Tibial nerve (tissue), 4 donors: ENCODE measurements at places on chromosomes 6 and 20. TPM values are rescaled to one million over a fixed set of nuclear protein-coding genes. Genes with fewer than 3 reads are reported as not detected.

Gene TRIM15
- total RNA-seq, result not detected

Gene UNC5CL
- total RNA-seq, result 0.90 TPM

Gene ULBP2
- 0.22 TPM for total RNA-seq

Gene PTK6
- not detected for total RNA-seq

Gene GHRH
- not detected for total RNA-seq

Gene BNIP5
- total RNA-seq, result not detected

Gene MRPS10
- total RNA-seq, result 24.7 TPM

Gene TNF
- total RNA-seq, result not detected

Gene HLA-DRB1
- total RNA-seq, result 94.8 TPM

Gene GDAP1L1
- total RNA-seq, result not detected

Gene PFDN6
- 18.0 TPM for total RNA-seq

GRCh38 chr6:114389111-114389510 is 46.3 kb upstream of the HS3ST5 start:
- no peaks in the 10 kb centered on the region for H3K36me3 ChIP-seq
- no peaks in the 10 kb centered on the region for H3K4me1 ChIP-seq
- no peak overlapping the region for H3K4me3 ChIP-seq

- peaks cover 26% of the 10 kb centered on the region for H3K4me1 ChIP-seq
- no peaks in the 10 kb centered on the region for H3K27me3 ChIP-seq
- H3K36me3 ChIP-seq, result peaks cover 45% of the 10 kb centered on the region
- peak overlapping the region; percentile 52 for H3K27ac ChIP-seq
- no peak for DNase-seq
These were observed 71.0 kb downstream of the SSR1 start for GRCh38 chr6:7241709-7242645.

GRCh38 chr6:164795056-164795815 is 514.2 kb downstream of the C6orf118 start:
- no peak overlapping the region for H3K4me3 ChIP-seq
- no peaks in the 10 kb centered on the region for H3K4me1 ChIP-seq
- no peaks in the 10 kb centered on the region for H3K36me3 ChIP-seq
- no peak for DNase-seq
- no peak overlapping the region for H3K27ac ChIP-seq
- no peaks in the 10 kb centered on the region for H3K27me3 ChIP-seq

GRCh38 chr20:45685896-45686295 is 15.9 kb upstream of the WFDC11 start:
- H3K4me1 ChIP-seq, result no peaks in the 10 kb centered on the region
- H3K4me3 ChIP-seq, result no peak overlapping the region
- H3K27me3 ChIP-seq, result no peaks in the 10 kb centered on the region
- no peak overlapping the region for H3K27ac ChIP-seq
- DNase-seq, result no peak

DNA sequence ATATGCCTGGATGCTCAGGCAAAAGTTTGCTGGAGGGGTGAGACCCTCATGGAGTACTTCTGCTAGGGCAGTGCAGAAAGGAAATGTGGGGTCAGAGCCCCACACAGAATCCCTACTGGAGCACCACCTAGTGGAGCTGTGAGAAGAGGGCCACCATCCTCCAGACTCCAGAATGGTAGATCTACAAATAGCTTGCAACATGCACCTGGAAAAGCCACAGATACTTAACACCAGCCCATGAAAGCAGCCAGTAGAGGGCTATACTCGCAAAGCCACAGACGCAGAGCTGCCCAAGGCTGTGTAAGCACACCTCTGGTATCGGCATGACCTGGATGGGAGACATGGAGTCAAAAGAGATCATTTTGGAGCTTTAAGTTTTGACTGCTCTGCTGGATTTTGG is 60.7 kb upstream of the GJE1 start:
- DNase-seq, result no peak
- no peaks in the 10 kb centered on the region for H3K27me3 ChIP-seq
- no peaks in the 10 kb centered on the region for H3K36me3 ChIP-seq

GRCh38 chr20:17971300-17972013 is 2.6 kb downstream of the MGME1 start:
- DNase-seq, result no peak
- peaks cover 10% of the 10 kb centered on the region for H3K36me3 ChIP-seq
- no peak overlapping the region for H3K4me3 ChIP-seq

GRCh38 chr6:7165890-7166267 is 58.1 kb downstream of the RREB1 start:
- no peak for DNase-seq
- no peaks in the 10 kb centered on the region for H3K36me3 ChIP-seq
- peak overlapping the region; percentile 75 for H3K27ac ChIP-seq
- H3K4me3 ChIP-seq, result no peak overlapping the region
- no peaks in the 10 kb centered on the region for H3K27me3 ChIP-seq

DNA sequence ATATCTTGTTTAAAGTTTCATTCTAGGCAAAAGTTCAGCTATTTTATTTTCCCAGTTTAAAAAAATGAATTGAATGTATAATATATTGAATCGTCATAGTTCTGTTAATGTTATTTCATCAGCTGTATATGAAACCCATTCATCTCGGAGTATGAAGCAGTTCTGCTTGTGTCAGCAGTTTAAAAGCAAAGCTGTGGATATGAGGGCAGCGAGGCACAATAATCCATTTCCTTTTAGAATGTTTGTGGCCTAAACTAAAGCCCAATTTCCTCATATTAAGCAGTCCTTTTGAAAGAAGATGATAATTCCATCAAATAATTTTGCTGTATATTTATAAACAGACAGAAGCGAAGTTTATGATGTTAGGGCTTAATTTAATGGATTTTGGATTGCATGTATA is 300.1 kb downstream of the SAMD5 start:
- H3K4me3 ChIP-seq, result no peak overlapping the region
- no peak for DNase-seq
- no peaks in the 10 kb centered on the region for H3K4me1 ChIP-seq
- H3K36me3 ChIP-seq, result no peaks in the 10 kb centered on the region

GRCh38 chr20:53865901-53866793 is 204.2 kb downstream of the BCAS1 start:
- H3K4me3 ChIP-seq, result peak overlapping the region; percentile 36
- peaks cover 42% of the 10 kb centered on the region for H3K4me1 ChIP-seq
- peak overlapping the region; percentile 81 for H3K27ac ChIP-seq
- no peaks in the 10 kb centered on the region for H3K36me3 ChIP-seq

DNA sequence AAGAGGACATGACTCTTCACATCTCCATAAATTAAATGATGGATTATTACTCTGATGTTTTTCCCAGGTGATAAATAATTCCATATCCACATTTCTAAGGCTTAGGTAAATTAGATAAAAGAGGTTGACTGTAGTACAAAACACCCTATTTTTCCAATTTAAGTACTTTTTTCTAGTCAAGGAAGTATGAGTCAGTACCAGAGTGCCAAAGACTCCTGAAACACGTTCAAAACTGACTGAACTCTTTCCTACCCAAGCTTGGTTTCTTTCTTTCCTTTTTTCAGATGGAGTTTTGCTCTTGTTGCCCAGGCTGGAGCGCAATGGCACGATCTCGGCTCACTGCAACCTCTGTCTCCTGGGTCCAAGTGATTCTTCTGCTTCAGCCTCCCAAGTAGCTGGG is 85.0 kb downstream of the DOK5 start:
- no peaks in the 10 kb centered on the region for H3K4me1 ChIP-seq
- no peak overlapping the region for H3K4me3 ChIP-seq
- H3K27ac ChIP-seq, result no peak overlapping the region
- DNase-seq, result no peak
- no peaks in the 10 kb centered on the region for H3K36me3 ChIP-seq

- DNase-seq, result no peak
- no peaks in the 10 kb centered on the region for H3K36me3 ChIP-seq
- H3K4me1 ChIP-seq, result no peaks in the 10 kb centered on the region
- no peak overlapping the region for H3K27ac ChIP-seq
These were observed 69.9 kb downstream of the SGK1 start for GRCh38 chr6:134247844-134248580.

- no peaks in the 10 kb centered on the region for H3K4me1 ChIP-seq
- no peaks in the 10 kb centered on the region for H3K36me3 ChIP-seq
- no peak overlapping the region for H3K4me3 ChIP-seq
- DNase-seq, result no peak
- H3K27me3 ChIP-seq, result no peaks in the 10 kb centered on the region
These were observed 15.1 kb upstream of the EDN1 start for GRCh38 chr6:12275107-12275506.

DNA sequence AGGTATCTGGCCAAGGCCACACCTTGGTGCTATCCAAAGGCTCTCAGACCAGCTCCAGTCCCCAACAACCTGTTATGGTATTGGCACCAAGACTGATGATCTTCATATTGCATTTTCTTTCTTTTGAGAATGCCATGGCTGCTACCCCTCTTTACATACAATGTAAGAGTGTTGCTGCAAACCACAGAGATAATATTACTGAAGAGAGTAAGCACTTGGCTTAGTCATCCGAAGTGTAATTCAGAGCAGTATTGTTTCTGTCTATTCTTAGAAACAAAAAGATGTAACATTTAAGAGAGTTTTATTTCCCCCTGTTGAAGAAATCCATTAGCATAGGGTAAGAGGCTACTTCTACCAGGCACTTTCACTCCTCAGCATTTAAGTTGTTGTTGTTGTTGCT is 212.5 kb downstream of the C6orf118 start:
- no peak for DNase-seq
- H3K4me3 ChIP-seq, result no peak overlapping the region
- no peaks in the 10 kb centered on the region for H3K4me1 ChIP-seq
- no peak overlapping the region for H3K27ac ChIP-seq
- no peaks in the 10 kb centered on the region for H3K36me3 ChIP-seq
- H3K27me3 ChIP-seq, result no peaks in the 10 kb centered on the region

DNA sequence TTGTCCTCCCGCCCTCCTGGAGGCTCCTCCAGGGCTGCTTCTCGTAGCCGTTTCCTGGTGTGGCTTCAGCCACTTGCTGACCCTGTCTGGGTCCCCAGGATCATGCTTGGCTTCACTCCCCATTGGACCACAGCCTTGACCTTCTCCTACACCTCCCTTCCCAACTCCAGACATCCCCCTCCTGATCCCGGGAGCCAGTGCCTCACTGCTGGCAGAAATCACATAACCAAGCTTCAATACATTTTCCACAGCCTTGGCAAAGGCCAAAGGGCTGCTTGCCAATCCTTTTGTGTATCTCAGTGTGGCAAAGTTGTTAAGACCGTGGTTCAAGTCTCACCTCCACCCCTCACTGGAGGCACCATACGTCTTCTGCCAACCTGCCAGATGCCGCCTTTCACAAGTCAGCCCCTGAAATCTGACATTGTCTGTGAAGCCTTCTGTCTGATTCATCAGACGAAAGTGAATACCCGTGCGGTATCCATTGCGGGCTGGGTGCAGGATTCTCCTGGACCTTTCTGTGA is 60.1 kb downstream of the PHACTR3 start:
- DNase-seq, result no peak
- H3K4me1 ChIP-seq, result no peaks in the 10 kb centered on the region
- no peak overlapping the region for H3K4me3 ChIP-seq

DNA sequence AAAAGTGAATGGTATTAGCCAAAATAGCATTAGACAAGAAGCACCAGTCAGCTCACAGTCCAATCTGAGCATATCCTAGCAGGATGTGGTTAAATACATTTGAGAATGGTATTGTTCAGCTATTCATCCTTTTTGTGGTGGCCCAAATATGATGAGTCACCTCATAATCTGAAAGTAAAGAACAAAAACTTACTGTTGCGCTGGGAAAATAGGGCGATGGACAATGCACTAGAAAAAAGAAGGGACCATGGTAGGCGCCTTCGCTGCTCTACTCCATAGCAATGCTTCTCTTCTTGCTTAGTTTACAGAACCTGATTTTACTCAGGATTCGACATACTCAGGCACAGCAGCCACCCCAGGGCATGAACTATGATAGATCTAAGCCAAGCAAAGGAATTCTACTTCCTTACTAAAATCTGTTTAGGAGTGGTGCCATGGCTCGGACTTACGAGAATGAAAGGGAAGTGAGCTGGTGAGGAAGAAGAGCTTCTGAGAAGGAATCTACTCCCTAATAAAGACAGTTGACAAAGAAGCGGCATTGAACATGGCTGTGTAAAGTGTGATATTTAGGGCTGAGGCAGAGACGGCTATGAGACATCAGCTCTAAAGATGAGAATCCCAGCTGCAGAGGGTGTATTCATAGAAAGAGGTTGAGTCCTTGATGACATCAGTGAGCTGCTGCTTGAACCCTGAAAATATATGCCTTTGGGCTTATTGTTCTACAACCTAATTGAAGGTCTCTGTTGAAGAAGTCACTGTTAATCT is 16.6 kb upstream of the FBXO9 start:
- no peak overlapping the region for H3K4me3 ChIP-seq
- no peaks in the 10 kb centered on the region for H3K27me3 ChIP-seq
- no peak for DNase-seq
- no peaks in the 10 kb centered on the region for H3K36me3 ChIP-seq

- no peaks in the 10 kb centered on the region for H3K27me3 ChIP-seq
- H3K4me3 ChIP-seq, result no peak overlapping the region
- no peaks in the 10 kb centered on the region for H3K4me1 ChIP-seq
- DNase-seq, result no peak
- H3K27ac ChIP-seq, result no peak overlapping the region
These were observed 72.6 kb downstream of the NINL start for GRCh38 chr20:25512709-25513108.

DNA sequence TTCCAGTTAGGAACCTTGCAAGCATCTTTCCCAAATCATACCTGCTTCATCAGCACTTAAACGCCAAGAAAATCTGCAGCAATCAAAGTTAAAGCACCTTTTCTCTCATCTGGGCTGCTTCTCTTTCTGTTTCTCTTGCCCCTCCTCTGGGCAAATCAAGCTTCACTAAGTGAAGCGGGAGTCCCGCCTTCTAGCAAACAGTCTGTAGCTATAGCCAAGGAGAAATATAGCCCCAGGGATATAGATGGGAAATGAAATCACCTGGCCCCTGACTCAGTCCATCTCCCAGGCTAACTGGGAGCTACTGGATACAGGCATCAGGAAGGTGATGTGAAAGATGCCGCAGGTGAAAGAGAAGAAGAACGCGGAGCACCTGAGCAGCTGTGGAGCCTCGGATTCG is 481.9 kb downstream of the C6orf118 start:
- no peak for DNase-seq
- no peak overlapping the region for H3K4me3 ChIP-seq
- H3K27ac ChIP-seq, result no peak overlapping the region
- no peaks in the 10 kb centered on the region for H3K36me3 ChIP-seq

DNA sequence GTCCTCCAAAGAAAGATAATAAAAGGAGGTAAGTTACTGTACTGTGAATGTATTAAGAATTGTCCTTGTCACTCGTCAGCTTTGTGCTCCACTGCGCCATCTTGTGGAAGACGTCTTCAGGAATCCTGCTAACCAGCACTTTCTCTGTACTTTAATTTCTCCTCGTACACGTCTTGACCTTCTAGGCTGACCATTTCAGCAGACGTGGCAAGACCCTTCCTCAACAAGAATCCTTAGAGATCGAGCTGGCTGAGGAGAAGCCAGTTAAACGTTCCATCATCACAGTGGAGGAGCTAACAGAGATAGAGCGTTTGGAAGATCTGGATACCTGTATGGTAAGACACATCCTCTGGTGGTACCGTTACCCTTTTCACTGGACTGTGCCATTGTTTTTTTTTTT is 95.5 kb upstream of the SCGN start:
- no peak overlapping the region for H3K4me3 ChIP-seq
- no peak overlapping the region for H3K27ac ChIP-seq
- H3K27me3 ChIP-seq, result no peaks in the 10 kb centered on the region
- peak; percentile 96 for DNase-seq
- no peaks in the 10 kb centered on the region for H3K4me1 ChIP-seq
- H3K36me3 ChIP-seq, result no peaks in the 10 kb centered on the region

DNA sequence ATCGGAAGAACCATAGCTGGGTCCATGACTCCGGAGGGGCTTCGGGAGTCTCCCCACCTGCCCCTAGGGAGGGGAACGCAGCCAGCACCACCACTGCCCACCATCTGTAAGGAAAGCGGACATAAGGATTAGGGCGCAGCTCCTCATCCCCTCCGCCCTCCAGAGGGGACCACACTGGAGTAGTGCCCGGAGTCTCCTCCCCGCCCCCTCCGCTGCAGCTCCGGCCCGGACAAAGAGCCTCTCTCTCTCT is 628 bp downstream of the SLC35B2 start:
- peak overlapping the region; percentile 90 for H3K4me3 ChIP-seq
- H3K27me3 ChIP-seq, result no peaks in the 10 kb centered on the region
- no peak for DNase-seq
- no peaks in the 10 kb centered on the region for H3K4me1 ChIP-seq
- H3K27ac ChIP-seq, result peak overlapping the region; percentile 96
